ENCODE measurements at places on chromosomes 7 and 10.

GRCh38 chr7:1664711-1665548 lies 5.1 kb upstream of the ELFN1 start:
- no peak for DNase-seq

DNA sequence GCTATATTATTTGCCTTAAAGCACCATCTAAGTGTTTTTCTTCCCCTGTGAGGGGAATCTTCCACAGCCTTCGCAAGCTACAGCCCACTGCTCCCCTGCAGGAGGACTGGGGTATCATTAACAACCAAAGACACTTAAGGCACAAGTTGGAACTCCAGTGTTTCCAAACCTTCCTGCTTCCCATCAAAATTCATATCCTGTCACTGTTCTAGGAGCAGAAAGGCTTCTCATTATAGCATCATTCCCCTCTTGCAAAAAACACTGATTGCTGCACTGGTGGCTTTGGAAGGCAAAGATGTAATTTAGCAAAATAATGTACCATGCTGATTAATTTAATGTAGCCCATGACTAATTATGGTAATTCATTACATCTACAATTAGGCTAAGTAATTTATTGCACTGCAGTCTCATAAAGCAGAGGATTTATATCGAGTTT lies 207.2 kb downstream of the SKAP2 start:
- DNase-seq: no peak

DNA sequence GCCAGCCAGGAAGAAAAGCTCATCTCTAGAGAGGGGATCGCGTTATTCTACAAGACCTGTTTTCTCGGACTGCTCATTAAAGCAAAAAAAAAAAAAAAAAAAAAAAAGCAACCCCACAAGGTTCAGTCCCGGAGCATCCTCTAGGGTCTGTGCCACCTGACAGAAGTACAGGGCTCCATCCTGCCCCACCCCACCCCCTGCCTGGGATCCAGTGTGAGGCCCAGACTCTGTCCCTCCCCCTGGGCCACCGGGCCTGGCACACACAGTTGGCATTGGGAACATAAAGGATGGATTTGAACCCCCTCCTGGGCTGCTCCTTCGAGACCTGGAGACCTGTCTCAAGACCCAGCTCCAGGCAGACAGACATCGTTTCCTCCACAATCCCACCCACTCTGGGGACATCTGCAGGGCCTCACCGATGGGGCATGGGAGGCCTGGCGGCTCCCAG lies 688 bp downstream of the ORAI2 start:
- no peak for DNase-seq

GRCh38 chr7:122260336-122260735 lies 44.2 kb downstream of the FEZF1 start:
- no peak for DNase-seq

DNA sequence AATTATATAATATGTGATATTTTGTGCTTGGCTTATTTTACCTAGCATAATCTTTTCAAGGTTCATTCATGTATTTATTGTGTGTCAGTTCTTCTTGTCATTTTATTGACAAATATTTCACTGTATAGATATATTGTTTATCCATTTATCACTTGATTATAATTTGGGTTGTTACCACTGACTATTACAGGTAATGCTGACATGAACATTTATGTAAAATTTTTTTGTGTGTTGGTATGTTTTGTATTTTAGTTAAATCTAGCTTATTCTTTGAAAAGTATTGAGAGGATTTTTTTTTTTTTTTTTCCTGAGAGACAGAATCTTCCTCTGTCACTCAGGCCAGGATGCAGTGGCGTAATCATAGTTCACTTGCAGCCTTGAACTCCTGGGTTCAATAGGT lies 107.7 kb downstream of the MAPK8 start:
- no peak for DNase-seq

GRCh38 chr10:101851411-101852116 lies 8.0 kb upstream of the KCNIP2 start:
- no peak for DNase-seq

DNA sequence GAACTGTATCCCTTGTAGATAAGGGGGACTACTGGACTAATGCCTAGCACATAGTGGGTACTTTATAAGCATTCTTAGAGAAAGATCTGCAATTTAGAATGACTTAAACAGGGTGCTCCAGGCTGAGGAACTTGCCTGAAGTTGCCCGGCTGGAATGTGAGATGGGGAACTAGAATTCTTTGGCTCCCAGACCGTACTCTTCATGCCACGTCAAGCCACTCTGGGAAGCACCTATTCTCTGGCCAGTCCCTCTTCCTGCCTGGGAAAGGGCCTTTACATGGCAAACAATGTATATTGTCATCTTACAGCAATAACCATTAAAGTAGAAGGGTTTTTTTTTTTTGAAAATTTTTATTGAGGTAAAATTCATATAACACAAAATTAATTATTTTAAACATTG lies 34.5 kb downstream of the ATXN7L1 start:
- DNase-seq: no peak

- DNase-seq: no peak
Observed at GRCh38 chr7:39248041-39248691, 270.5 kb downstream of the POU6F2 start.

DNA sequence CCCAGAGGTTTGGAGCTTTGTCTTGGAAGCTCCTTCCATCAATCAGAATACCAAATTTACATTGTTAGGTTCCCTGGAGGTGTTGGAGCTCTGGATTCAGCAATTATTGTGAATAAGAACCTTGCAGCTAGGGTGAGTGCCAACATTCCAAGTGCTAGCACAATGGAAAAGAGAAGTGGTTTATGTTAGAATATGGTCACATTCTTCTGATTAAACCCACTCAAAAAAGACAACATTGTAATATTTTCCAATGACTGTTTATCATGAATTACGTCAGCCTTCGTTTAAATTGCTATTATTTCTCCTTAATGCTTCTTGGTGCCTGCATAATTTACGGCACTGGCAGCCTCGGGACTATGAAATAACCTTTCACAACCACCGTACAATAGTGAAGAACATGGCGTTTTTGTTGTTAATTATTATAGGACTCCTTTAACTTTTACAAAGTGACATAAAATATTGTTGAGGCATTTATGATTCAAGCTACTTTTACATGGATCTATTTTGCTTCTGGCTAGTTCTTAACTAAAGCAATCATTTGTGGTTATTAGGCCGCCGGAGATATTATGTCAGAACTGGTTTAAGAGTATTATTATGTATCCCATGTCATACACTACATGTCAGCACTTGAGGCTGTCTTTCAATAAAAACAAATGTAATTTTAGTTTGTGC lies 117.7 kb downstream of the ARID5B start:
- no peak for DNase-seq

GRCh38 chr7:129012641-129013040 lies 42.3 kb downstream of the TNPO3 start:
- no peak for DNase-seq

GRCh38 chr7:132575982-132576720 lies at the start of gene PLXNA4:
TSS of gene PLXNA4 (minus strand) at chr7:132576470. CDS start at chr7:132508693, 67,777 bp downstream.
- DNase-seq: no peak

DNA sequence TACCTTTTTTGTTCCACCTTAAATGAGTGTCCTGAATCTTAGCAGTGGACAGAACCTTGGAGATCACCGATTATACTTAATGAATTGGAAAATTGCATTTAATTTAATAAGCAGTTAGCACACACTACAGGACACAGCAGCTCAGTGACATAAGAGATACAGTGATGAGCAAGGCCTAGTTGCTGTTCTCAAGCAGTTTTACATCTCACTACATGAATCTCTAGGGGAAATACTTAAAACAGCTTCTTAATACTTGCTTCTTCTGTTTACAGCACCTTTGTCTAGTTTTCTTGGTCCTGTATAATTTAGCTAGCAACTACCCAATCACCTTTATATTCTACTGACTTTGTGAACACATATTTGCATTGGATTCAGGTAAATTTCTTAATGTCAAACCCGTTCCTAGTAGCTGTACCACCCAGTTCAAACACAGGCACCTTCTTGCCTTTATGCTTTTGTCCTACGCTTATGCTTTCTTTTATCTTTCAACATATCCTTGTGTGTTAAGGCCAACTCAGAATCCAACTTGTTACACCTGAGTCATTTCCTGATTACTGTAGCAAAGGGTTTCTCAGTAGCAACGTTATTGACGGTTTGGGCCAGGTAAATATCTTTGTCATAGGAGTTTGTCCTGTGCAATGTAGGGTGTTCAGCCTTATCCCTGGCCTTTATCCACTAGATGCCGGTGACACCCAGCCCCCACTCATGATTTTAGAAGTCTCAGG lies 1.8 kb downstream of the STAM start:
- no peak for DNase-seq

DNA sequence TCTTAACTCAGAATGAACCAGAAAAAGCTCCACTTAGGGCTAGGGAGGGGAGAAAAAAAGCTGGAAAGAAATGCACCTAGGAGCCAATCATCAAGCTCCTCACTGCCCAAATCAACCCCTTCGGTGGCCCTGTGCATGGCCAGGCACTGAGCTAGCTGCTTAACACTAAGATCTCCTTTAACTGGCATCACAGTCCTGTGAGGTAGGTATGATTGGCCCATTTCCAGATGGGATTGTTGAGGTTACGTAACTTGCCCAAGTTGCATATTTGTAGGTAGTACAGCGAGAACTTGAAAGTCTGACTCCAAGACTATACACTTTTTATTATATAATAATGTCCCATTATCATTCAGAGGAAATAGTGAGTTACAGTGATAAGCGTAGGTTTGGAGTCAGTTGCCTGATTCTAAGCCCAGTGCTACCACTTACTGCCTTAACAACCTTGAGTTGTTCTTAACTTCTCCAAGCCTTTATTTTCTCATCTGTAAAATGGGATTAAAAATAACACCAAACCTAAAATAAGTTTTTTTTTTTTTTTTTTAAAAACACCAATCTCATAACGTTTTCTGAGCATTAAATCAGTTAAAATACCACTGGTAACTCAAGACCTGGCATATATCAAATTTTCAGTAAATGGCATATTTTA lies 37.2 kb upstream of the ACSL5 start:
- no peak for DNase-seq

DNA sequence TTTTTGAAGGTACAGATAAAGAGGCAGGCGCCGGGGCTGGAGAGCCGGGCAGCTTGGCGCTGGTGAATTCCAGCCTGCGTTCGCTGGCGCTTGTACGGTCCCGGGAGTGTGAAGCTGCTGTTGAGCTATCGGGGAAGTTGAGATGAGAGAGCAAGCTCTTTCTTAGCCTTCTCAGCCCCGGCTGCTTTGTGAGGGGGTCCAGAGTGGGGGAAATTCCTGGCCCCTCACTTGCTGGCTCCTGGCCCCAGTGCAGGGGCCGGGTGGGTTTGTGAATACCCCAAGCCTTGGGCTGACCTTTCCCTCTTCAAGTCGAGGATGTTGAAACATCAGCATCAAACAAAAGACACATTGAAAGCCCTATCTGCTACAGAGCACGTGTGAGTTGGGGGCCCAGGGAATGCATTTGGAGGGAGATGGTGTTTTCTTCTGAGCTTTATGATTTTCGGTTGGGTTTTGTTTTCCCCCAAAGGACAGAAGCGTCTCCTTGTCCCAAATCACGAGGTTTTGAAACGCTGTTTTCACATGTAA lies 2.7 kb downstream of the ZMIZ1 start:
- no peak for DNase-seq

- DNase-seq: no peak
Observed at GRCh38 chr10:63929831-63930467, 408.7 kb downstream of the REEP3 start.

GRCh38 chr10:70827086-70827757 lies 11.5 kb downstream of the SGPL1 start:
- no peak for DNase-seq

DNA sequence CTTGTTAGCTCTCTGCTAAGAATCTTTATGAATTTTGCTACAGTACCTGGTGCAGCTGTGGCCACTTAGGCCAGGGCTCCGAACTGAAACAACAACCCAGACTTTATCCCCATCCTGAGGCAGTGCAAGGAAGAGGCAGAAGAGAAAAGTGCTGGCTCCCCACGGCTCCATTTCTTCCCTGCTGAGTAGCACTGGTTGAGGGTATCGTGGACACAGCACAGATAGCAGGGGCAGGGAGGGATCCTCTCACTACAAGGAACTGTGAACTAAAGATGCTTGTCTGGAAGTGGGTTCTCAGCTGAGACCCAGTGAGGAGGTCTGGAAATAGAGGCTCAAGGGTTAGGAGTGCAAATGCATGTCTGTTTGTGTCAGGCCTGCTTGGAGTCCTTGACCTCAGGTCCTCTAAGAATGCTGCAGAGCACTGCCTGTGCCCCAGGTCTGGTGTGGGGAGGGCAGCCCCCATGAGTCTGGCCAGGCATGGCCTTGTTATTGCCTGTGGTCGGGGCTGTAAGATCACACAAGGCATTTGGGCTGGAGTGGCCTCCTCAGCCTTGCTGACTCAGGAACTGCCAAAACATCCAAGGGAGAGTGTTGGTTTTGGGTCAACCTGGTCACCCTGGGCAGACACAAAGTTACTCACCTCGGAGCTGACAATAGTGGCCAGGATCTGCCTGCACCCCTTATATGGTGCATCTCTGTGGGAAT lies 58.1 kb downstream of the DMBT1 start:
- DNase-seq: no peak

DNA sequence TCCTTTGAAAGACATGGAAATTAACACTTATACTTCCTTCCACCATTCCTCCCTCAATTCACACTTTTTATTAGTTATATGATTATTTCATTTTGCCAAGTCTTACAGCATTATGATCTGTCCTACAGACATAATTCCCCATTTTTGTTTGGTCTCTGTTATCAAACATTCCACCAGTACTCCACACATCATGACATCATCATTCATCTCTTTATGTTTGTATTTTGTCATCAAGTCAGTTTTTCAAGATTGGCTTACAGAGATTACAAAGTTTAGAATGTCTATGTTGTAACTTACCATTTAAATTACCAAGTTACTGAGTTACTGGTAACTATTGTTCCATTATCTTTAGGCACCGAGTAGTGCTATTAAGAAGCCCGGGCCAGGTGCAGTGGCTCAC lies 150.2 kb downstream of the HTR7 start:
- DNase-seq: no peak

DNA sequence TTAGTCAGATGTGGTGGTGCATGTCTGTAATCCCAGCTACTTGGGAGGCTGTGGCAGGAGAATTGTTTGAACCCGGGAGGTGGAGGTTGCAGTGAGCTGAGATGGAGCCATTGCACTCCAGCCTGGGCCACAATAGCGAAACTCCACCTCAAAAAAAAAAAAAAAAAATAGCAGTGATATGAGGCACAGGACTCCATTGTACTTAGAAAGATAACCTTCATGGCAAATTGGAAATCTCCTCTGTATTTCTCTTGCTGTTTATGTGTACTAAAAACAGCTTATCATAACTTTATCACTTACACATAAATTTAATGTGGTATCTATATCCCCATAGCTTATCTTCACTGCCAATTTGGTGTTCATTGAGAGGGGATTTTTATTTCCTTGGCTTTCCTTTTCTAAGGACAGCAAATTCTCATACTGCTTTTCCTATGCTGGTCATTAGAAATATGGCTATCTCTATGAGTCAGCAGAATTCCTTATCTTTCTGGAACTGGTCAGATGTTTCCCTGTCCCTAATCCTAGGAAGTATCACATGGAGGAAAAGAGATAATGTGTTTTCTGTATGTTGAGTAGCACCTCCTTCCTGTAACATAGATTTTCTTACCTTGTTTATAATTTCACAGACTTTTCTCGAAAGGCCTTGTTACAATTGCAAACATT lies 40.6 kb upstream of the ZEB1 start:
- no peak for DNase-seq

Data from T-helper 22 cell (primary cell).